ENCODE measurements at places on chromosomes 1 and 21.

- no peak for DNase-seq
These were observed 131.6 kb downstream of the BEND5 start for GRCh38 chr1:48644905-48645605.

DNA sequence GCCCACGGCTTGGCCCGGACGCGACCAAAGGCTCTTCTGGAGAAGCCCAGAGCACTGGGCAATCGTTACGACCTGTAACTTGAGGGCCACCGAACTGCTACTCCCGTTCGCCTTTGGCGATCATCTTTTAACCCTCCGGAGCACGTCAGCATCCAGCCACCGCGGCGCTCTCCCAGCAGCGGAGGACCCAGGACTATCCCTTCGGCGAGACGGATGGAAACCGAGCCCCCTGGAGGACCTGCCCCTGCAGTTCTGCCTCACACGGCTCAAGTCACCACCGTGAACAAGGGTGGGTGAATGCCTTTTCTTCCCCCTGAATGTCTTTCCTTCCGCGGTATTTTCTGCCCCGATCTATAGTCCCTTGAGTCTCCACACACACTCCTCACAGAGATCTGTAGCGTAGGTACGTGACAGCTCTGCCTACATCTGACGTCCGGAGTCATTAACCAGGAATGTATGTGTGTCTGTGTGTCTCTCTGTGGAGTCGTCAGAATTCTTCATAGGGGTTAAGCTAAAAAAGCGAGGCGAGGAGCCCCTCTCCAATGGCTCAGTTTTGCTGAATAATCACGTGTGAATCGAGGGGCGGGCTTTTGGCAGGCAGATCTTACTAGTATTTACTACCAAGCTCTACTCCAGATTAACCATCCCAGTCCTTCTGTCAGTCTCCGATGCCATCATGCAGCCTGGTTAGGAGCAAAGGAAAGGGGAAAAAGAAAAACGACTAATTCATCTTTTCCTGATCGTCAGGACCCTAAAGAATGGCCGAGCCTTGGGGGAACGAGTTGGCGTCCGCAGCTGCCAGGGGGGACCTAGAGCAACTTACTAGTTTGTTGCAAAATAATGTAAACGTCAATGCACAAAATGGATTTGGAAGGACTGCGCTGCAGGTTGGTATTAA, at the start of gene CDKN2C:
Gene CDKN2C (plus strand): TSS at position 635 of the 898 bp plus-strand sequence. CDS start 124 bp downstream, at position 759.
- DNase-seq = peak; percentile 25

- DNase-seq = no peak
These were observed 300.7 kb upstream of the SPAG17 start for GRCh38 chr1:118485757-118486156.

DNA sequence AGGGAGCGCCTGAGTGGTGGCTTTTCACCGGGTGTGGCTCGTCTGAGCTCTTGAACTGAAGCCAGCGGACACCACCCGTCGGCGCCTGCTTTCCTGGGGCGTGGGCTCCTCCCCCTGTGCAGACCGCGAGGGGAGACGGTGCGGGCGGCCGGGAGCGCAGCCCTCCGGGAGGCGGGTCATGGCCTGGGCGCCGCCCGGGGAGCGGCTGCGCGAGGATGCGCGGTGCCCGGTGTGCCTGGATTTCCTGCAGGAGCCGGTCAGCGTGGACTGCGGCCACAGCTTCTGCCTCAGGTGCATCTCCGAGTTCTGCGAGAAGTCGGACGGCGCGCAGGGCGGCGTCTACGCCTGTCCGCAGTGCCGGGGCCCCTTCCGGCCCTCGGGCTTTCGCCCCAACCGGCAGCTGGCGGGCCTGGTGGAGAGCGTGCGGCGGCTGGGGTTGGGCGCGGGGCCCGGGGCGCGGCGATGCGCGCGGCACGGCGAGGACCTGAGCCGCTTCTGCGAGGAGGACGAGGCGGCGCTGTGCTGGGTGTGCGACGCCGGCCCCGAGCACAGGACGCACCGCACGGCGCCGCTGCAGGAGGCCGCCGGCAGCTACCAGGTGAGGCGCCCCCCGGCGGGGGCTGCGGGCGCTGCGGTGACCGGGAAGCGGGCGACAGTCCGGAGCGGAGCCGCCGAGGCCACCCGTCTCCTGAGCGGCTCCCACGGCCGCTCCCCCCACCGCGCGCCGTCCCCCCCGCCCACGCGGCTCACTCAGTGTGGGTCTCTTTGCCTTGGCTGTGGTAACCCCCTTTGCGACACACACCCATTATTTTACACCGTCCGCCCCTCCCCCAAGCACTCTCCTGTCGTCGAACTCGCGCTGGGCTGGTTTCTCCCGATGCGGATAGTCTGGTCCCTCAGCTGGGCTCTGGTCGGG, at the start of gene TRIM58:
Gene TRIM58 (plus strand): TSS at position 119 of the 916 bp plus-strand sequence. CDS start 60 bp downstream, at position 179.
- no peak for DNase-seq

DNA sequence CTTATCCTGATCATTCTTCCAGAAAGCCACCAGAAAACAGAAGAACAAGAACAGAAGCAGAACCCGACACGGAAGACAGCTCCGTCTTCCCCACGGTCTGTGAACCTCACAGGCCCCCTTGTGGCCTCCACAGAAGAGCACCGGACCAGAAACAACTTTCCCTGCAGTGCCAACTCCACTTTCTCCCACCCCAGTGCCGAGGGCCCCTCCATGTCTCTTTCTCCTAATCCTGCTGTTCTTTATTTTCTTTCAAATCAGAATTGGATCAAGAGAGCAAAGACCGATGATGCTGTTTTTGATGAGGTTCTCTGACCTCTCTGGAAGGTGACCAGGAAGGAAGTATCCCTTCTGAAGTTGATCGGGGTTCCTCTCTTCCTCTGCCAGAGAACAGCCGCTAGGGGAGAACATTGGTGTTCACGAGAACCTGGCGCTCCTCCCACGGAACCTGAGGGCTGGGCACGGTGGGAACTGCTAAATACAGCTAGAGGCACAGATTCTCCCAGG, 58.9 kb upstream of the CTTNBP2NL start:
- DNase-seq = no peak
